Activated CD4-positive, alpha-beta T cell treated with anti-CD3 and anti-CD28 coated beads, Interleukin-2, amount 50 U/mL, for 16 hours (primary cell): ENCODE measurements at places on chromosomes 12 and 14.

GRCh38 chr14:24443053-24443665 lies 583 bp upstream of the SDR39U1 start:
- no peak for DNase-seq

DNA sequence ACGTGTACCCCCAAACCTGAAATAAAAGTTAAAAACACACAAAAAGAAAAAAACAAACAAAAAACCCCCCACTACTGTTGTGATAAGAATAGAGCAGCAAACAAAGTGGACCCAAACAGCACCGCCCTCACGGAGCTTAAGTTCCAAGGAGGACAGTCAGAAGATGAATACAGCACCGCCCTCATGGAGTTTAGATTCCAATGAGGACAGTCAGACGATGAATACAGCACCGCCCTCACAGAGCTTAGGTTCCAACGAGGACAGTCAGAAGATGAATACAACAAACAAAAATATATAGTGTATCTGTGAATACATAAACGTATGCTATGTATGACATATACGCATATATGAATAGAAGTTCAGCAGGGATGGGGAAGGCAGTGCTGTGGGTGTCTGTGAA lies 353.8 kb downstream of the GLT1D1 start:
- no peak for DNase-seq

DNA sequence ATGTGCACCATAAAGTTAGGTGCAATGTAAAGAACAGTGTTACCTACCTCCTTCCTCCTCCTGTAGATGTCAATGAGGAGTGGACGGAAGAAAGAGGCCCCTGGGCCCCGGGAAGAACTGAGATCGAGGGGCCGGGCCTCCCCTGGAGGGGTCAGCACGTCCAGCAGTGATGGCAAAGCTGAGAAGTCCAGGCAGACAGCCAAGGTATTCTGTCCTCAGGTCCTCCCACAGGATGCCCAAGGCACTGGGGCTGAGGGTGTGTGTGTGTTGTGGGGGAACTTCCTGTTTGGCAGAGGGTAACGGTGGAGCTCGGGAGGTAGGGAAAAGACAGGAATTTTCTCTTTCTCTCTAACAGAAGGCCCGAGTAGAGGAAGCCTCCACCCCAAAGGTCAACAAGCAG lies 6.4 kb downstream of the ATN1 start:
- no peak for DNase-seq

DNA sequence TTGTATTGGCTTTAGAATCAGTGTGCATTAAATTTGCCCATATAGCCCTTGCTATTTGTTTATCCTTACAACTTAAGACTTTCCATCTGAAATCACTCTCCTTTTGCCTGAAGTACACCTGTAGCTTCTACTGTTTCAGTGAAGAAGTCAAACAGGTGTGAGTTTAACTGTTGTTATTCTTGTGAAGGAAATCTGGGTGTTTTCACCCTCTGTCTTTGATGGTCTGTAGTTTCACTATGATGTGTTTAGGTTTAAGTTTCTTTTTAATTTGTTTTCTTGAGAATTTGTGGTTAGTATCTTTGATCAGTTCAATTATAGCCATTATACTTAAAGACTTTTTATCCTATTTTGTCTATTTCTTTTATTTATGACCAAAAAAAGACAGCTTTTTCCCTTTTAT lies 68.9 kb upstream of the BBS10 start:
- peak; percentile 28 for DNase-seq

DNA sequence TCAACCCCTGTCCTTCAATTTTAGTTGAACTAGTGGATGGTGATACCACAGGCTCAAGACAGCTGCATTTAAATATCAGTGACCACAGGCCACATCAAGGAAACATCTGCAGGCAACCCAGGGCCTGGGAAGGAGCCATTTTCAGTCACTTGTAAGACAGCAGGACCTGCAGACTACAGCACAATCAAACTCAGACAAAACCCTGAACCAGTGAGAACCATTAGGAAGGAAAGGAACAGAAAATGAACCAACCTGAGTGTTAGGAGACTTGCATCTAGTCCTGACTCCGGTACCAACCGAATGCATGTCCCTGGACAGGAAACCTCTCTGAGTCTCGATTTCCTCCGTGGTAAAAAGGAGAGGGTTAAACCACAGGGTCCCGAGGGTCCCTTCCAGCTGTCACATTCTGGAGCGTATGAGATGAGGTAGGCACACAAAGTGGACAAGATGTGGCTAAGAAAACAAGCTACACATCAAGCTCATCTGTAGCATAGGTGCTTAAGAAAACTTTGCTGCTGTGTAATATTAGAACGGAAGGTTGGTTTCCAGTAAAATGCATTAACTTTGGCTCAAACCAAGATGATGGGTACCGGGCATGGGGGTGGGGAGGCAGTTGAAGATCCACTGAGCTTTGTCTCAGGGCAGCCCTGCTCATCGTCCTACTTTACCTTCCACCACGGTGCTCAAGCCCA lies 1.6 kb upstream of the CDKN1B start:
- DNase-seq = peak; percentile 76

- no peak for DNase-seq
Measured at GRCh38 chr14:22739423-22739822, 27.1 kb upstream of the OXA1L start.

DNA sequence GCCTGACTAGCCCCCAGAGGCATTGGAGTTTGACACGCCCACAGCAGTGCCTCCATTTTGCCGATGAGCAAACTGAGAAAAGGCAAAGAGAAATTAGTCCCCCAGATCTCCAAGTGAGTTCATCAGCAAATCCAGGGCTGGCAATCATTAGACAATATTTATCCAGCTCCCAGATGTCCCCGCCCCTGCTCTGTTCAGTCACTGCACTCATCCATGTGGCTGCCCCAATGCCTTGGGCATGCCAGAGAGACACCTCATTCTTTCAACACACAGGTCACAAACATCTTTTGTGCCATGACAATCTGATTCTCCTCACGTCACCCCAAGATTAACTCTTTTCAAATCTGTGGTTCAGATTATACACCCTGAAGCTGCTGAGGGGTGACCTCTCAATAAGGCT lies 43.5 kb downstream of the DPF3 start:
- no peak for DNase-seq

GRCh38 chr14:94936401-94936892 lies 166.5 kb upstream of the GSC start:
- DNase-seq = no peak

GRCh38 chr12:123379391-123379790 lies 4.5 kb upstream of the KMT5A start:
- no peak for DNase-seq

- peak; percentile 92 for DNase-seq
Measured at GRCh38 chr12:6335451-6336078, 6.3 kb downstream of the TNFRSF1A start.

DNA sequence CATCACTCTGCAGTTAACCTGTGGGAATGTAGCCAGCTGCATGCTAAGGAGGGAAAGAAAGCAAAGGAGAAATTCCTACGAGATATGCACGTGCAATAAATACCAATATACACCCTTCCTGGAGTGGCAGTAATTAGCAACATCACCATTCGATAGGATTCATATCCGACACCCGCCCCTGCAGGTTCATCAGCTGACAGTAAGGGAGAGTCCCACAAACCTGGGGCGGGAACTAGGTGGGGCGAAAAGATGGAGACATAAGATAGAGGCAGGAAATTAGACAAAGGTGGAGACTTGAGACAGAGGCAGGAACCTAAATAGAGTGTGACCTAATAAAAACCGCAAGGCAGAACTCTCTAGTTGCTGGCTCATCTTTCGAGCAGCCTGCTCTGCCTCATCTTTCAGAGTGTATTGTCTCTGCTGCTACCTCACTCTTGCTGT lies 51.6 kb downstream of the PLEKHG3 start:
- DNase-seq = peak; percentile 75

- peak; percentile 82 for DNase-seq
Measured at GRCh38 chr12:127083008-127083949, 1183.7 kb upstream of the TMEM132C start.

- DNase-seq = peak; percentile 82
Measured at GRCh38 chr12:25054783-25055144, 105.9 kb upstream of the BCAT1 start.

DNA sequence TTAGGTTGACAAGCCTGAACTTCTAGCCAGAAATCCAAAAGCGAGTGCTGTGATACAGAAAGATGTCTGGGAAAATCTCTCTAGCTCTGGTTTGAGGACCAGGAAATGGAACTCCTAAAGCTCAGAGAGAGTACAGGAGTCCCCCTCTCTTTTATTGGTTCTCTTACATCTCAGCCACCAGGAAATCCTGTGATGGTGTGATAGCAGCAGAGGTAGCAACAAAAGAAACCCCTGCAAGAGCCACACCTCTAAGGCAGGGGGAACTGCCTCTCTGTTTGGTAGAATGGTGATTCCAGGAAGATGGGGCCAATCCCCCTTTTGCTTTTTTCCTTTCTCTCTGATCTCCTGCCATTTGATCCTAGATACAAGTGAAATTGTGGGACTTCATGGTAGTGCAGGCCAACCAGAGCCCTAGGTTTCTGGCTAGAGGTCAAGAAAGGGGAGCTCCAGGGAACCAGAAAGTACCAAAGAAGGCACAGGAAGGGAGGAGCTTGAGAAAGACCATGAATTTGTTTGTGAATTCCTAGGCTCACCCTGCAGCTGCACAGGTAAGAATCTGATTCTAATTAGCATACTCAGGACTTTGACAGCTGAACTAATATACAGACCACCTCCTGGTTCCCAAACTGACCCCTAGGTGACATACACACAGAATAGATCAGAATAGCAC lies 88.5 kb downstream of the PAPLN start:
- DNase-seq = no peak

- DNase-seq = no peak
Measured at GRCh38 chr12:113664224-113664681, 192.6 kb upstream of the LHX5 start.

GRCh38 chr14:58815161-58815701 lies 177.5 kb downstream of the DACT1 start:
- no peak for DNase-seq

DNA sequence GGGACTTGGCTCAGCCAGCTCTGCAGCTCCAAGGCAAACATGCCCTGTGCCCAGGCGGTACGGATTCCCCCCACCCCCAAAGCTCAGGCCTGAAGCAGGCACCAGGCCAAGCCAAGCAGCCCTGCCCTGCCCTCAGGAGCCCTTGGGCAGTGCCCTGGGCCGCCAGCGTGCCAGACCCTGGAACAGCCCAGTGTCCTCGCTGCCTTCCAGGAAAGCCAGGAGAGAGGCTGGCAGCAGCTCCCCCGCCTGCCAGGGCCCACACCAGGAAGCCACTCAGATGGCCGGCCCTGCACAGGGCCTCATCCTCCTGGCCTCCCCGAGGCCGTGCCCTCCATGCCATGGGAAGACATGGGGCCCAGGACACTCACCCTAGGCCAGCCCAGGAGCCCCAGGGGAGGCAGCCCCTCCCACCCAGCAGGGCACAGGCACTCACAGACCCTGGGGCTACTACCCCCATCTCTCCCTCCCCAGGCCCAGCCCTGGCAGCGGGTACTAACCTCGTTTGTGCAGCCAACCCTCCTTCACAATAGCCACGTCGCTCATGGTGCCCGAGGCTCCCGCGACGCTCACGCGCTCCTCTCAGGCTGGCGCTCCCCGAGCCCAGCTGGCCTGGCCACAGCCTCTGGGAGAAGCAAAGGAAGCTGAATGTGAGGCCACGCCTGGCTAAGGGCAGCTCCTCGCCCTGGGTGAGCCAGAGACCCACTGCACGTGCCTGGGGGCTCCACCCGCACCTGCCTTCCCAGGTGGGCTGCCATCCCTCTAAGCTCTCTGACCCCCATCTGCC lies 3.3 kb downstream of the AKT1 start:
- no peak for DNase-seq

DNA sequence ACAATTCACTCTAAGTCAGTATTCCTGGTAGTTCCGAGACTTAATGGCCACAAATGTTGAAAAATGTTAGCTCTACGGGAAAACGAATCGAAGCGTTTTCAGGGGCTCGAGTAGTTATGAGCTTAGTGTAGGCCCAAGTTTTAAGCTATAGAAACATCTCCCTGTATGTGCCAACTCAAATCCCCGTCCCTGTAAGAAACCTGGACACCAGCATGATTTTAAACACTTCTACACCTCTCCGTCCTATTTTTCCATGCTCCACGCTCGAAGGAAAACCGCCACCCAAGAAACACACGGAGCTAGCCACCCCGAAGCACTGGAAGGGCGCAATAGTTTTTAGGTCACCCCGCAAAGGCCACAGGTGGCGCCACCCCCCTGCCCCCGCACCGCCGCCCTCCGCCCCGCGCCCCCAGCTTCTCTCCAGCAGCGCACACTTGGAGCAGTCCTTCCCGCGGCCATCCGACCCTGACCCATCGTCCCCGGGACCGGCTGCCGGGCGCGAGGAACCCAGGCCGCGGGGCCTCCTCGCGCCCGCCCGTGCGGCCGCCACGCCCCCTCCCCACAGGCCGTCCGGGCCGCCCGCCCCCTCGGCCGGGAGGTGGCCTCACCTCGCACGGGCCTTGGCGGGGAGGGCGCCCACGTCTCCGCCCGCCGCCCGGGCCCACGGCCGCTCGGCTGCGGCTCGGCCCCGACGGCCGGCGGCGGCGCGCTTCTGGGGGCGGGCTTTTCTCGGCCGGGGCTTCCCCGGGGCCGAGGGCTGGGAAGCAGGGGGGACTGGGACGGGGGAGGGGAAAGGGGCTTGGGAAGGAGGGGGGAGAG lies 522 bp downstream of the R3HDM2 start:
- DNase-seq = no peak

DNA sequence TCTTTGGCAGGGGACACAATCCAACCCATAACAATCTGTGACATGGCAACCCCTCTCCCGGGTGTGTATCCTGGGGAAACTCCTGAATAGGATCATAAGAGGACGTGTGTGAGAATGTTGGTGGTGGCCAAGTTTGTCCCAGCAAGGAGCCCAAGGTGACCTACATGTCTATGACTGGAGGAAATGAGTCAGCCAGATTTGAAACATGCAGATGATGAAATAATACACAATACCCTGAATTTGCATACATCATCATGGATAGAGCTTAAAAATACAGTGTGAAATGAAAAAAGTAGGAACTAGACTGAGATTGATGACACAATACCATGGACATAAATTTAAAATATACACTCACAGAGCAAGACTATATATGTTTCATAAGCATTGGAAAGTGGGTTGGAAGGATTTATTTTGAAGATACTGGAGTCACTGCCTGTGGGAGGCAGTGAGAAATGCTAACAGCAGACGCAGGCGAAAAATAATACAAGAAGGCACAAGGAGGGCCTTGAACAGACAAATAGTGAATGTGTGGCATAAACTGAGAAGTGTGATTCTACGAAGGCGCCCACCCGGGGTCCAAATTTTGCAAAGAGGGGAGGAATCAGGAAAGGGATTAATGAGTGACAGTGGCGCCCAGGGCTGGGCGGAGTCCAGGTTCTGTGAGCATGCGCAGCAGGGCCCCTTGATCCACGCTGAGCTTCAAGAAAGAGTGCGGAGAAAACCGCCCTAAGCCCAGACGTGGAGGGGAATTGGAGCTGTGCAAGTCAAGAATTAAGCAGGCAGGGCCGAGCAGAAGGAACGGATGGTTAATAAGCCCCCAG lies 7.0 kb upstream of the MAP1LC3B2 start:
- peak; percentile 35 for DNase-seq

GRCh38 chr14:86938320-86938719 lies 1054.7 kb downstream of the GALC start:
- DNase-seq = no peak

- peak; percentile 91 for DNase-seq
Measured at GRCh38 chr12:54935235-54935951, 49.2 kb downstream of the TESPA1 start.
